ENCODE measurements at places on chromosomes 7 and 10.

GRCh38 chr7:140501966-140502365, 22.7 kb upstream of the MKRN1 start:
- no peak for DNase-seq

DNA sequence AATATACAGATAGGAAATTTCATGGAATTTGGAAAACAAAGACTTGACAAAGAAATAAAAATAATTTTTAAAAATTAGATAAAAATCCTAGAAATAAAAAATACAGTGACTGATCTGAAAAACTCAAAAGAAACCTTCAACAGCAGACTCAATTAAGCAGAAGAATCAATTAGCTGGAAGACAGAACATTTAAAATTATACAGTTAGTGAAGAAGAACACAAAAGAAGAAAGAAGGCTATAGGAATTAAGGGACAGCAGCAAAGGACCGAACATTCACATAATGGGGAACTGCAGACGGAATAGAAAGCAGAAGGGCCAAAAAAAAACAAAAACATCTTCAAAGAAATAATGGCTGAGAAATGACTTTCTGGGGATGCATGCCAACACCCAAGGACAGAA, 314.5 kb downstream of the CRPPA start:
- no peak for DNase-seq

- no peak for DNase-seq
These were observed 401.2 kb downstream of the RPS24 start for GRCh38 chr10:78434886-78435285.

GRCh38 chr7:94779861-94780260, 123.9 kb upstream of the SGCE start:
- no peak for DNase-seq

- no peak for DNase-seq
These were observed 5.5 kb upstream of the GSDME start for GRCh38 chr7:24762771-24763170.

DNA sequence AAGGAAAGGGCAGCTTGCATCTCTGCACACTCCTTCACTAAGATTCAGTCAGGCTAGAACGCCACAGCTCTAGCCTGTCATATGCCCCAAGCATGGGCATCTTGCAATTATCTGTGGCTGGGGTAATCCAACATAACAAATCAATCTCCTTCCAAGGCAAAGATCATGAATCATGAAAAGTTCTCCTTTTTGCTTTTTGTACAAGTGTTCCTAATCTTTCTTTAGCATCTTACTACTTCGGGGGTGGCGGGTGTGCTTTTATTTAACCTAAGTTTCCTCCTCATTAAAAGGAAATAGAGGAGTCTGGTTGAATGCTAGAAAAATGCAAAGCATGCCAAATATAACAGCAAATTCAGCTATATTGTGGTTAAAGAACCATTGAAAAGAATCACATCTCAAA, 43.5 kb upstream of the NKX2-3 start:
- DNase-seq, result no peak

DNA sequence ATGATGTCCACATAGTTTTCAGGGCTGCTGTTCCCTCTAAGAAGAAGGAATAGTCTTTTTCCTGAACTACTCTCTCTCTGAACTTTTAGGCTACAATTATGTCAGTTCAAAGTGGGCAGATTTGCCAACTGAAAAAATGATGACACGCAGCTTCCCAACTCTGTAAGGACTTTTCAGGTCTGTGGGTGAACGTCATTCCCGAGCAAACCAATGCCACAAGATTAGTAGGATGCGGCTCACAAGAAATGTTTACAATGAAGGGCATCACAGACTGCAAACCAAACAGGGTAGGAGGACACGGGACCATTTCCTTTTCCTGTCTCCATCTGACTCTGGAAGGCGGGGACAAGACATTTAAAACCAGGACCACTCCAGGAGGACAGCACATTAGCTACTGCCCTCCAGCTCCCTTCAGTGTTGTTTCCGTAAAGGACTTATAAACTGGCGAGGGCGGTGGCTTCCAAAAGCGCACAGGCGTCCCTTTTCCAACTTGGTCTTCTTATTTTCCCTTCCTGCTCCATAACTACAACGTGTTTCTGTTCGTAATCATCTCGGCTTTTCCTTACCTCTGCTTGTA, 539 bp upstream of the MKLN1 start:
- no peak for DNase-seq

- no peak for DNase-seq
These were observed 279.7 kb downstream of the ADRA2A start for GRCh38 chr10:111356571-111356970.

GRCh38 chr10:21492421-21492820, 33.1 kb downstream of the SKIDA1 start:
- DNase-seq, result no peak

- DNase-seq, result no peak
These were observed 33.3 kb upstream of the EBLN1 start for GRCh38 chr10:22250897-22251660.

DNA sequence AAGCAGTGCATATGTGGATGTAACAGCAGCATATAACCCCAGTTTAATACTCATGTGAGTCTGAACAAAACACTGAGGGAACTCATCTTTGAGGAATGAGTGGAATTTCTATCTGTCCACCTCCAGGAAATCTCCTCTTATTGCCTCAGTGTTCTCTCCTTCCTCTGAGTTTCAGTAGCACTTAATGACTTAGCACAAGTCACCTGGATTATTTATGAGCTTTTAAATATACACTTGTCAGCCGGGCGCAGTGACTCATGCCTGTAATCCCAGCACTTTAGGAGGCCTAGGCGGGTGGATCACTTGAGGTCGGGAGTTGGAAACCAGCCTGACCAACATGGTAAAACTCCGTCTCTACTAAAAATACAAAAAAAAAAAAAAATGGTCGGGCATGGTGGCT, 4.3 kb downstream of the LRRC20 start:
- DNase-seq, result no peak

DNA sequence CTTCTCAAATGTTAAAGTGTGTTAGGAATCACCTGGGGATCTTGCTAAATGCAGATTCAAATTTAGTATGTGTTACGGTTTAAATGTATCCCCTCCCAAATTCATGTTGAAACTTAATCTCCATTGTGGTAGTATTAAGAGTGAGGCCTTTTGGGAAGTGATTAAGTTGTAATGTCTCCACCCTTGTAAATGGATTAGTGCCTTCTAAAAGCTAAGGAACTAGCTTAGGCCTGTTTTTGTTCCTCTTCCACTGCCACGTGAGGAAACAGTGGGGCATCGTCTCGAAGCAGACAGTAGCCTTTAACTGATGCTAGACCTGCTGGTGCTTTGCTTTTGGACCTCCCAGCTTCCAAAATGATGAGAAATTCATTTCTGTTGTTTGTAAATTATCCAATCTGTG, 52.3 kb upstream of the SEMA3D start:
- no peak for DNase-seq

- no peak for DNase-seq
These were observed 149.6 kb downstream of the TCF7L2 start for GRCh38 chr10:113099431-113100183.

DNA sequence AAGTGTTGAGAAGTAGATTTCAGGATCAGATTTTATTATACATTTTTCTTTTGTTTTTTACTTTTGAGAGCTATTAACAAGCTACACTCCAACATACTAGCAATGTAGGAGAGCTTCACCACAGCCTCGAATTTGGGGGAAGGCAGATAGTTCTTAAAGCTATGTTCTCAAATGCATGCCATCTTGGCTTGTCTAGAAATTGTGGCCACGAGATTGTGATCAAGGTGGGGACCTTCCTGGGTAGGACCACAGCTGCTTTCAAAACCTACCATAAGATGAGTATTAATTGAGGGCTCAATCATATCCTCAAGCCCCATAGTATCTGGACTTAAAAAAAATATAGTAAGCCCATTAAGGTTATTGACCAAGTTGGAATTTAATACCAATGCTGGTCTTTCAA, 27.9 kb upstream of the JAZF1 start:
- no peak for DNase-seq

DNA sequence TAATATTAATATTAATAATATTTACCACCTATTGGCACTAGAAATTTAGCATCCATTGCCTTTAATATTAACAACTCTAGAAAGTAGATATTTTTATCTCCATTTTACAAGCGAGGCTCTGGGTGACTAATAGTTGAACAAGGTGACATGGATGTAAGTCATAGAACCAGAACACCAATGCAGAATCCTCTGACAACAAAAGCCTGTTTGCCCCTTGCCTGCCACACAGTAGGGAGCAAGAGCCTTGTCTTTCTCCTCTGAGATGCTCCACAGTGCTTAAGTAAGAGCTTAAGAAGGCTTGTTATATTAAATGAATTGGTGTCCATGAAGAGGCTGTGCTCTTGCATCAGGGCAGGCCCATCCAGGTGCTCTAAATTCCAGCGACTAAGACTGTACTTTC, 51.2 kb upstream of the LBX1 start:
- no peak for DNase-seq

DNA sequence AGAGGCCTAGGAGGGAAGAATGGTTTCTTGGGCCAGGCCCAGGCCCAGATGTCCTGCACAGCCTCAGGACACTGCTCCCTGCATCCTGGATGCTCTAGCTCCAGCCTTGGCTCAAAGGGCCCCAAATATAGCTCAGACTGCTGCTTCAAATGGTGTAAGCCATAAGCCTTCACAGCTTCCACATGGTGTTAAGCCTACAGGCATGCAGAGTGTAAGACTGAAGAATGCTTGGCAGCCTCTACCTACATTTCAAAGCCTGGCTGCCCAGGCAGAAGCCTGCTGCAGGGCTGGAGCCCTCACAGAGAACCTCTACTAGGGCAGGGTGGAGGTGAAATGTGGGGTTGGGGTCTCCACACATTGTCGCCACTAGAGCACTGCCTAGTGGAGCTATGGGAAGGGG, 118.1 kb downstream of the TPK1 start:
- no peak for DNase-seq

- no peak for DNase-seq
These were observed 131.5 kb upstream of the LYZL1 start for GRCh38 chr10:29157321-29157720.

- no peak for DNase-seq
These were observed 149.2 kb downstream of the TRIL start for GRCh38 chr7:28808796-28809533.

DNA sequence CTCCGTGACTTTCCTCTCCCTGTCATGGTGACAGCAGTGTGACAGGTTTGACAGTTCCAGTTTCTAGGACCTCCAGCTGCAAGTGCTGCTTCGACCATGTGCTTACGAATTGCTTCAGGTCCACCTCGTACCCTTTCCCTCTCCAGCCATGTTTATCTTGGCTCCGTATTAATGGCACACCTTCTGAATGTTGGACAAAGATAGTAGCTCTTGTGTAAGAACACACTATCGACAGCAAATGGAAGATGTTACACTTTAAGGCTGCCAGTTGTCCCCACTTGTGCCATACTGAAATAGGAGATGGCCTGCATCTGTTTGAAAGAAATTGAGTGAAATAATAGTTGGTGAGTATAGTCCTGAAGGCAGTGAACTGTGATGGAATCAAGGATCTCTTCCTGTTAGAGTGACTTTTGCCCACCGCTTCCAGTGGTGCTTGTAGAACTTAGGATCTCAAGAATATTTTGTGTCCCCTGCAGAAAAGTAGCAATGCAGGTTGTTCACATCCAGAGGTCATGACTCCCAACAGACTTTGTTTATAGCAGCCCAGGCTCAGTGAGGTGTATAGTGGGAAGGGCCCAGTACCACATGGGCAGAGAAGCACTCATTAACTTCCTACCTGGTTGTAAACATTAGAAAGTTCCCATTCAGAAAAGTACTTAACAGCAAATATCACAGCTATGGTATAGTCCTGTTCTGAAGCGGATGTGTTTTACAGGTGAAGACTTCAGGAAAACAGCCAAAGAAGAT, 629.7 kb upstream of the GALNT17 start:
- DNase-seq, result no peak

DNA sequence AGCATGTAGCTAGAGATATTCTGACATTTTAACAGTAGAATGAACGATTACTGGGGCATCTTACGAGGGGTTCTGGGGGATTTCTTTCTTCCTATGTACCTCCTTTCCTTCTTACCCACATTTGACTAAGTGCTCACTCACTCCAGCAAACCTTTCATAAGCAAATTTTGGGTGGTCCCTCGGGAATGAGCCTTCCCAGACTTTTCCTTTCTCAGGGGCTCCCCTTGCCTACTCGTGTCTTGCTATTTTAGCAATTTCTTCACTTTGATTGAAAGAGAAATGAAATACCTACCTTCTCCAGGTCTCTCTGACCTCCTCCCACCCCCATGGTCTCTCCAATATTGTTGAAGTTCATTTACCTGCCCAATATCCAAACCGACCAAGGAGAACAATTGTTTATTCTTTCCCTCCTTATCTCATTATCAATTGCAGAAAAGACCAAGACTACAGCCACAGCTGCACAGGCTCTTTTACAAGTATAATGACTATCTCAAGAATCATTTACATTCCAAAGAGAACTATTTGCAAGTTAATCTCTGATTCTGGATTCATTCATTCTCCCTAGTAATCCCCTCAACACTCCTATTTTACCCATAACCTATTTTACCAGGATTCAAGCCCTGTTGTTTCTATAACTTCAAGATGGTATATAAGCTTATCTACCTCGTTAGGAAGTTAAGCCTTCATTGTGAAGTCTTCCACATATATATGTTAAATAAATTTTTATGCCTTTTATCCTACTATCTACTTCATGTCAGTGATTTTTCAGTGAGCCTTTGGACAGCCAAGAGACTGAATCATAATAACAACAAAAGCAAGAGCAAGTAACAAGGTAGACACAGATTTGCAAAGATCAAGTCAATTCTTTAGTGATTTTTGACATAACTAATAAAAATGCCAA, 480.6 kb downstream of the IPMK start:
- DNase-seq, result no peak

- DNase-seq, result no peak
These were observed 15.2 kb upstream of the DLG5 start for GRCh38 chr10:77941790-77942189.

- DNase-seq, result no peak
These were observed 8.5 kb upstream of the NRCAM start for GRCh38 chr7:108464743-108465142.

DNA sequence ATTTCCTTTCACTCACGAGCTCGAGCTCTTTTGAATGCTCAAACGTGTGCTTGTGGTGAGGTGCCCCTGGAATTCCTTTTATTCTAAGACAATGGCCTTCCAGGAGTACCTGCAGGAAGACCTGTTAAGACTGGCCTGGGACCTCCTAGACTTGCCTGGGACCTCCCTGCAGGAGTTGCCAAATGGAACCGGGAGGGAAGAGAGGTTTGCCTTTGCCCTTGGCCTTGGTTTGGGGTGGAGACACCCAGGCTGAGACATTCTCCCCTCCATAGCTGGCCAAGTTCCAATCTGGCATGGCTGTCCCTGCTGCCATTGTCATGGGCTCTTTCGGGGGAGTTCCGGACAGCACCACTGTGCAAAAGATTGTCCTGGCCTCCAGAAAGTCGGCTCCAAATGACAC, 39.7 kb downstream of the DNAJB12 start:
- no peak for DNase-seq

DNA sequence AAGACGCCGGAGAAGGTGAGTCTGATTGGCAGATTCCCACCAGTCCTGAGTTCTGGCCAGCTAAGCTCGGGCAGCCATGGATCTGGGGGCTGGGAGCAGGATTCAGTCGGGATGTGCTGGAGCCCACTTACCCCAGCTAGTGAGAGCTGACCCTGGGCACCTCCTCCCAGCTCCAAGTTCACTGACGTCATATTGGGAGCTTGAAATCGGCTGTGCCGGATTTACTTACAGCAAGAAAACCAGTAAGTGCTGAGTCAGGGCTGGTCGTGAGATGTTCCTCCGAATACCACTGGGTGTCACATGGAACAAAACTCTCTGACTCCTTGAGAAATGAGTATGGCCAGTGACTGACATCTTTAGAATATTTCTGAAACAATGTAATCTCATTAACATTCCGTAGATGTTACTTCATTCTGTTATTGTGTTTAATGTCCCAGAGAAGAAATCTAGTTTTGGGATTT, 621.2 kb downstream of the SDK1 start:
- DNase-seq, result no peak
